H54 (cell line): ENCODE measurements at places on chromosomes 3 and 15.

- DNase-seq: no peak
Measured at GRCh38 chr3:149670742-149671492, 13.1 kb upstream of the WWTR1 start.

GRCh38 chr15:81858136-81858535 is 187.7 kb downstream of the MEX3B start:
- DNase-seq: no peak

GRCh38 chr3:121992601-121993560 is 29.2 kb downstream of the ILDR1 start:
- no peak for DNase-seq

DNA sequence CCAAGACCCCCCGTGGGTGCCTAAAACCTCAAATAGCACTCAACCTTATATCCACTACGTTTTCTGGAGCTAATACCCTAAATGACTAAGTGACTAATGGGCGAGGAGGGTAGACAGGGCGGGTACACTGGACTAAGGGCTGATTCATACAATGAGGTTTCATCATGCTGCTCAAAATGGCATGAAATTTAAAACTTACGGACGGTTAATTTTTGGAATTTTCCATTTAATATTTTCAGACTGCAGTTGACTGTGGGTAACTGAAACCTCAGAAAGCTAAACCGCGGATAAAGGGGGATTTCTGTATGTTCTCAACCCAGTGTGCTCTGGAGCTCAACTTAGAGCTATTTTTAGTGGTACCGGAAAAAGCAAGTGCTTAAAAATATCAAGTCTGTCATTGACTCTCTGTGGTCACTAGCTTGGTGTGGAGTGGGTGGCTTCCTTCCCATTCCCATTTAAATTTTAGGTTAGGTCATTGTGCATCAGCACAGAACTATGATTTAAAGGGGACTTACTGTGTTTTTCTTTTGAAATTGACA is 72.9 kb downstream of the LRRC28 start:
- DNase-seq: peak; percentile 8

DNA sequence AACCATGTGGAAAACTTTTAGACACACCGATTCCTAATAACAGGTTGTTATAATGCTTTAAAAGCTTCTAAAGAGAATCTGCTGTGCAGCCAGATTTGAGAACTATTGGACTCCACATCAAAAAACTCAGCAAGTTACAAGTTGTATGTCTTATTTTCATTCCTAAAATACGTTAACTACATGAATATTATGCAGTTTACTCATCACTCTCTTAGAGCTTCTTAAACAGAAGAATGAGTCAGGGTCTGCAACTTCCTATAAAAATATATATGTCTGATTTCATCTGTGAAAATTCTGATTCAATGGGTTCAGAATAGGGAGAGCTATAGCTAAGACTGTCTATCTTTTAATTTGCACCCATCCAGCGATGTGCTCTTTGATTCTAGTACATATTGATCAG is 244.2 kb upstream of the EPHA3 start:
- no peak for DNase-seq
